Activated naive CD4-positive, alpha-beta T cell treated with Interleukin-2 at 50 U/mL for 16 hours (primary cell): ENCODE measurements at places on chromosomes 7 and 10.

- no peak for DNase-seq
These were observed 187.9 kb downstream of the ZNF365 start for GRCh38 chr10:62562101-62562500.

DNA sequence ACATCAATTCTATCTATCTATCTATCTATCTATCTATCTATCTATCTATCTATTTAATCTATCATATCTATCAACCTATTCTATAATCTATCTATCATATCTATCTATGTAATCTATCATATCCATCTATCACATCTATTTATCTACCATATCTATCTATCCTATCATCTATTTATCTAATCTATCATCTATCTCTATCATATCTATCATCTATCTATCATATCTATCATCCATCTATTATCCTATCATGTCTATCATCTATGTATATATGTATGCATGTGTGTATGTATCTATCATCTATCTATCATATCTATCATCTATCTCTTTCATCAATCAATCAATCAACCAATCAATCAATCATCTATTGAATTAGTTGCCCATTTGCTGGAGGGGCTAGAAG is 159.3 kb upstream of the GALNT17 start:
- no peak for DNase-seq

GRCh38 chr7:104973909-104974415 is 40.0 kb upstream of the KMT2E start:
- no peak for DNase-seq

- DNase-seq, result no peak
These were observed 30.0 kb downstream of the CLDN12 start for GRCh38 chr7:90433221-90433620.

DNA sequence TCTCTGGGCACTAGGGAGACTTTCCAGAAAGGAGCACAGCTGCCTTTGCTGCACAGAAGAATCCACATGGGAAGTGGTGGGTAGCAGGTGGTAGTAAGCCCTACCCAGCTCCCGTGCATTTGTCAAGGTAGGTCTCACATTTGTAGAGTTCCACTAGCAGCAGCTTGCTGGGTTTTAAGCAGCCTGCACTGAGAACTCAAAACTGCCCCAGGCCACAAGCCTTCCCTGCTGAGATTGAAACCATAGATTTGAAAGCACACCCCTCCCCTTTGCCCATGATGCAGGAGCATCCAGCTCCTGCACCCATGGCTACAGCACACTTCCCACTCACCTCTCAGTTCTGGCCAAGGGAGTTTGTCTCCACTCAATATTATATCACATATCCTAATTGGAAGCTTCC is 604.5 kb upstream of the STEAP1 start:
- DNase-seq, result no peak
